ENCODE measurements at places on chromosomes 11 and 22. TPM values are rescaled to one million over a fixed set of nuclear protein-coding genes. Genes with fewer than 3 reads are reported as not detected.

- DNase-seq = no peak
These were observed 11.6 kb upstream of the DLAT start for GRCh38 chr11:112013497-112014164.

DNA sequence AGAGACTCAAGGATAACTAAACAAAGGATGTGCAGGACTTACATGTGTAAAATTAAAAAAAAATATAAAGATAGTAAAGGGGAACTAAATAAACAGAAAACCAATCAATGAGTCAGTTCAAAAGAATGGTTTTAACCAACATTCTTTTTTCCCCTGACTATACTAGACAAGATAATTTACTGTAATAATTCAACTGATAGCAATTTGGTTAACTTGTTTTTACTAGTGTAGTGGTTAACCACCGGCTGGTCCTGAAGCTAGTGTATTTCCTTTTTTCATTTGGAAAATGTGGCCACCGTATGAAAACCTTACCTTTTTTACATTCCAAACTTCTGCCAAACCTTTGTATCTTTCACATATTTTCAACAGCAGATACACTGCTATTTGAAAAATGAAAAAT lies 123.1 kb downstream of the ARHGAP42 start:
- no peak for DNase-seq

DNA sequence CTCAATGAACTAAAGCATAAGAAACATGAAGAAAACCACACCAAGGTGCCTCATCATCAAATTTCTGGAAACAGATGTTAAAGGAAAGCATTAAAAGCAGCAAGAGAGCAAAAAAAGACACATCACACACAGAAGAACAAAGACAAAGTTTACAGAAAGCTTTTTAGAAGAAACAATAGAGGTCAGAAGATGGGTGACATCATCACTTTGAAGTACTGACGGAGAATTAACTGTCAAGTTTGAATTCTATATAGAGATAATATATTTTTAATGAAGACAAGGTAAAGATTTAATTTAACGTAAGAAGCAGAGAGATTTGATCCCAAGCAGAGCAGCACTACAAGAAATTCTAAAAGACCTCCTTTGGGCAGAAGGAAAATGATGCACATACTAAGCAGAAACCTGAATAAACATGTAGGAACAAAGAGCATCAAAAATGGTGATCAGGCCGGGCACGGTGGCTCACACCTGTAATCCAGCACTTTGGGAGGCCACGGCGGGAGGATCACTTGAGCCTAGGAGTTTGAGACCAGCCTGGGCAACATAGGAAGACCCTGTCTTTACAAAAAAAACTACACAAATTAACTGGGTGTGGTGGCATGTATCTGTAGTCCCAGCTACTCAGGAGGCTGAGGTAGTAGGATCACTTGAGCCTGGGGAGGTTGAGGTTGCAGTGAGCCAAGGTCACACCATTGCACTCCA lies 63.3 kb upstream of the RTL6 start:
- no peak for DNase-seq

GRCh38 chr22:28115426-28115825 lies 196.4 kb upstream of the PITPNB start:
- DNase-seq = peak; percentile 66

GRCh38 chr11:23778971-23779370 lies 717.9 kb upstream of the LUZP2 start:
- no peak for DNase-seq

DNA sequence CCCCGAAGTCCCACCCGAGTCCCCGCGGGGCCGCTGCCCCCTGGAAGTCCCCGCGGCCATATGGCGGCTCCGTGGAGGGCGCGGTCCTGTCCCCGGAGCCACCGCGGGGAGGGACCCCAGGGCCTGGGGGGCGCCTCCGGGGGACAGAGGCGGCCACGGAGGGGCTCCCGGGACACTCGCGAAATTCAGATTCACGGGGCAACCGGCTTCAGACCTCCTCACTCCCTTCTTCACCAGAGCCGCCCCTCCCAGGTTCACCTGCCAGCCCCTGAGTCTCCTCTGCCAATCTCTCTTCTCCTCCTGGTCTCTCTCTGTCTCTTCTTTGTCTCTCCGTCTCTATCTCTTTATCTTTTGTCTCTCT lies 28.2 kb upstream of the TOLLIP start:
- DNase-seq = no peak

DNA sequence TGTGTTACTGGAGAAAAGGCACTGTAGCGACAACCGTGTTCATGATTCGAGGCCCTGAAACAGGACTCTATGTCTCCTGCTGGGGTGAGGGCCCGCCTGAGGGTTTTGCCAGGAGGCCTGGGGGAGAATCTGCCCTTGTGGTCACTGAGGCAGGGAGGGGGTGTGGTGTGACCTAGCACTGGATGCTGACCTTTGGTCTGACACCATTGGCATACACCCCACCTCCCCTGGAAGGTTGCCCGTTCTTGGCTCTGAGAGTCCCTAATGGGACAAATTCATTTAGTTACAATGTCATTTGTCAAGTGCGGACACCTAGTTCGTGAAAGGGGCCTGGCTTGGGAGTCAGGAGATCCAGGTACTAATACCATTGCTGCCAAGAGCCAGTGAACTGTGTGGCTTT lies 29.0 kb downstream of the NECTIN1 start:
- no peak for DNase-seq

DNA sequence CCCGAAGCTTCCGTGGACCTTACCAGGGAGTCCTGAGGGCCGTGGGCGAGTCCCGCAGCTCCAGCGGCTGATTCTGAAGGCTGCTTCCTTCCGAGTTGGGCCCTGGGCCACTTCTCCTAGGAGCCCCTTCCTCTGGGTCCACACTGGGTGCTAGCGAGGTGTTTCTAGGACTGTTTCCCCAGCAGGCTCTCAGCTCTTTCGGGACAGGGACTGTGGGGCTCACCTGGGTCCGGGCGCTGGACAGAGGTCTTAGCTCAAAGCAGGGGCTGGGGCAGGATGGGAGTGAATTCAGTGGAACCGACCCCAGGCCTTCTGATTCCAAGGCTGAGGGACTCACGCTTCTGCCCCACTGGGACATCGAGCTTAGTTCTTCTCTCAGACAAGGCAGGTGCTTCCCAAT lies 29.3 kb upstream of the CSNK1E start:
- no peak for DNase-seq

DNA sequence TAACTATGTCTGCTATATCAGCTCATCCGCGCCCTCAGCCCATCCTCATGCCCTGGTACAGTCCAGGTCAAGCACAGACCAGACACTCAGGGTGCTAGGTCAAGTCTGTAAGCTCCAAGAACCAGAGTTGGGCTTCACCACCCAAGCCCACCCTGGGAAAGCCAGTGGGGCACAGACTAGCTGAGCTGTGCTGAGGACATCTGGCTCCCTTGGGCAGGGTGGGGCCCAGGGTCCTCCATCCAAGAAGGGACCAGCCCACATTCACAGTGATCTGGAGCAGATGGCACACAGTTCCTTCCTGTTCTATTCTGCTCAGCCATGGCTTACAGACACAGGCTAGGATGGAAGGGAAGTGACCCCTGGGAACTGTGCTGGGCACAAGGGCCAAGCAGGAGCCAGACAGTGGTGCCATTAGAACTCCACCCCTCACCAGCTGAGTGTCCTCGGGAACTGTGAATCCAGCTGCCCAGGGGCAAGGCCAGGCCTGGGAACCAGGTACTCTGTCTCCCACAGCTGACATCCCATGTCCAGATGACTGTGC lies 9.1 kb downstream of the P2RY6 start:
- no peak for DNase-seq

GRCh38 chr11:102085864-102086551 lies 24.2 kb upstream of the YAP1 start:
- DNase-seq = no peak

GRCh38 chr22:26354707-26355106 lies 74.4 kb upstream of the ASPHD2 start:
- no peak for DNase-seq

GRCh38 chr22:22097727-22098228 lies 115.2 kb upstream of the TOP3B start:
- DNase-seq = no peak

- DNase-seq = peak; percentile 7
These were observed 5.9 kb upstream of the BATF2 start for GRCh38 chr11:65002706-65003105.

GRCh38 chr11:19730373-19730772 lies 17.7 kb downstream of the NAV2 start:
- DNase-seq = no peak

- no peak for DNase-seq
These were observed 10.3 kb downstream of the POLDIP3 start for GRCh38 chr22:42604403-42604802.

DNA sequence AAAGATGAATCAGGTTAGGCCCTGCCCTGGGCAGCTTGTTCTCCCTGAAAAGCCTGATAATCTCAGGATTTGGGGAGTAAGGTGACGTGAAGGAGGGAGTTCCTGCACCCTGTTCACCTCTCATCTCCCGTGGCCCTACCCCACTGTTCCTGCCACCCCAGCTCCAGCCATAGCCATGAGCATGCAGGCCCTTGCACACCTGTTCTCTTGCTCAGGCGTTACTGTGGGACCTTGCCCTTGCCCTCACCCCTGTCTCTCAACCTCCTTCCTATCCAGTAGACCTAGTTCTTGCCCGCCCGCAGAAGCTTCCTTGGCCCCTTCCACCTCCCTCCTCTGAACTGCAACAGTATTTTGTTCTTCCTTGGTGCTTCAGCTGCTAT lies 15.0 kb downstream of the TSKU start:
- DNase-seq = no peak

The ANGPTL5 gene
- 1.9 TPM for total RNA-seq

The RAB38 gene
- 27.7 TPM for total RNA-seq

The MAPK12 gene
- total RNA-seq = 21.4 TPM

The LYVE1 gene
- 48.4 TPM for total RNA-seq

The DKK3 gene
- total RNA-seq = 129 TPM

The KRTAP5-2 gene
- total RNA-seq = not detected

The DUSP8 gene
- total RNA-seq = 2.4 TPM

The RPS3 gene
- 1,308 TPM for total RNA-seq

The MRPL17 gene
- 55.4 TPM for total RNA-seq

The TEX12 gene
- 3.1 TPM for total RNA-seq

The CTSW gene
- total RNA-seq = not detected

The TRAF6 gene
- total RNA-seq = 27.4 TPM

All from umbilical cord (tissue), 2 donors.